ENCODE measurements at places on chromosomes 12 and 14.
A peak's percentile ranks its signal among the peaks of the same experiment; 100 is the strongest.

- no peak for DNase-seq
Observed at GRCh38 chr14:41986700-41987099, 380.0 kb downstream of the LRFN5 start.

GRCh38 chr14:105152794-105153241, 15.8 kb downstream of the JAG2 start:
- DNase-seq: no peak

DNA sequence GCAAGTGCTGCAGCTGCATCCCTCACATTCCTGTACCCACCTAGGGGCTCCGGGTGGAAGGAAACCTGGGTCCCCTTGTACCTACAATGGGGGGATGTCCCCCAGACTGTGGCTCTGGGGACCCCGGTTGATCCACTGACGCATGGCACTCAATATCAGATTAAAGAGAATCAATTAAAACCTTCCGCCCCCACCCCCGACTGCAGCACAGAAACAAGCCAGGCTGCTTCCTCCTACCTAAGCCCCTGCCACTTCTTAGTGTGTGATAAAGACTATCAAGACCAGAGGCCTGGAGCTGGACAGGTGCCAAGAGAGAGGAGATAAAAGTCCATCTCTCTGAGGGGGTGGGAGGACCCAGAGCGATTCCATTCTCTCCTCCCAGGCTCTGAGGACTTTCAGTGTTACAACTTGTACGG, 28.2 kb upstream of the RPLP0 start:
- no peak for DNase-seq

GRCh38 chr14:69685716-69686115, 74.3 kb downstream of the SUSD6 start:
- DNase-seq: no peak

DNA sequence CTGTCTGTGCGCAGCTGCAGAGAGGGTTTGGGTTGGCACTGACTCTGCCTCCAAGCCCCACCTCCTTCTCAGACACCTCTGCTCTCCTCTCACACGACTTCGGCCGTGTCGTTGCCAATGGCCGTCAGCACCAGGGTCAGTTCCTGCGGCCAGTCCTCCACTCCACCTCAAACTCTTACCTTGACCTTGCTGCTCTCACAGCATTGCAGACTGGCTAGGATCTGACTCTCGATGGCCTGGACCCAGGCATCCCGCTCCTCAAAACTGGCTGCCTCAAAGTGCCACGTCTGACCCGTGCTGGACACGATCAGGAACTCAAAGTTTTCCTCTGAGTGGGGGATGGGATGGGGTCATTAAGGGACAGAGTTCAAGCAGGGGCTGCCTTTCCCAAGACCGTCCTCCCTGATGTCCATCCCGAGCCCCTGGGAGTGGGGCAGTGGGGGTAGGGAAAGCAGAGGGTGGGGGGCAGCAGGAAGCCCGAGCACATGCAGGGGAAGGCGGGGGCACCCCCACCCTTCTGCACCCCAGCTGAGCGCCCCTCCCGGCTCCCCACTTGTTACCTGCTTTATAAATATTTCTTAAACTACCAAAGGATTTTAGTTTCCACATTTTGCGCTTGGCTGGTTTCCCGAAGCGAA, 10.7 kb downstream of the AGAP2 start:
- DNase-seq: peak; percentile 36

DNA sequence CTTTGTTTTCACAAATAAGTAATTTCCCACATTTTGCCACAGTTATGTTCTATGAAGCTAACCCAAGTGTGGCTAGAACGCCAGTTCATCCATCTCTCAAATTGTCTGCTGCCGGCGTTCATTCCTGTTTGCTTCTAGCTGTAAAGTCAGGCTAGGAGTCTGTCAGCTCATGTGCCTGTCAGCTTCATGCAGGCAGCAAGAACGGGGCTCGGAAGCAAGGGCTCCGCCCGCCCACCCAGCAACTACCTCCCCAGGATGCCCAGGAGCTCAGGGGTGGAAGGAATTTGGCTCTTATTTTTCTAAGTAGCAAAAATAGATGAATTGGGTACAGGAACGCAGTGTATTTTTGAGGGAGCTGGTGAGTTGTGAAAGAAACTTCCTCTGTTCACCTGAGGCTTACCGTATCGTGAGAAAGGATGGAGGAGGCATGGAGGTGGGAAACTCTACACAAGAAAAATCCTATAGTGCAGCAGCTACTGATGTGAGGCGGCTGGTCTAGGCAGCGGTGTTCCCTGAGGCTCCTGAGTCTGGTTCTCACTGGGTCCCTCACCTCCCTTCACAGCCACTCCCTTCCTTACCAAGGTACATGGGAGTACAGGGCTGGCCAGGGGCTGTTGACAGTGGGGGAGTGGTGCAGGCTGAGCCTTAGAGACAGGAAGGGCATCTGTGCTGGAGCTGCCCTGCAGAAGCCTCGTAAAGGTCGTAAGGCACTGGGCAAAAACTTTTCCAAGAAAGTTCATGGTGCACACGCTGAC, 54.5 kb upstream of the AMN start:
- no peak for DNase-seq

DNA sequence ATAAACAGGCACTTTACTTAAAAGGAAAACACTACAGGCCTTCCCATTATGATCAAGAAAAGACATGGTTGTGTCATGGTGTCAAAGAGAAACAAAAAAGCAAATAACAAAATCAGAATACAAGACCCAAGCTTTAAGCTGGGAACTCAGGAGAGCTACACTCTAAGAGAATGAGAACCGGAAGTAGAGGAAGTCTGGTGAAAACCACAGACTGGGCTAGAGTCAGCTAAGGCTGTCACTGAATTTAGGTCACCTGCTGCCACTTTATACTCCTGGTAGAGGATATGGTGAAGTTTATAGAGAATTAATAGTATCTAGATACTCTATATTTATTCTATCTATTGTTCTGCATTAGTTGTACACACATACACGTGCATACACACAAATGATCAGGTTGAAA, 971.7 kb downstream of the FLRT2 start:
- no peak for DNase-seq
